ENCODE measurements at places on chromosomes 4 and X. TPM values are rescaled to one million over a fixed set of nuclear protein-coding genes. Genes with fewer than 3 reads are reported as not detected.
A peak's percentile ranks its signal among the peaks of the same experiment; 100 is the strongest.

The BRCC3 gene
- 16.3 TPM for total RNA-seq

GRCh38 chr4:56410247-56411062 is 23.2 kb upstream of the AASDH start:
- ATAC-seq, result peak; percentile 95

DNA sequence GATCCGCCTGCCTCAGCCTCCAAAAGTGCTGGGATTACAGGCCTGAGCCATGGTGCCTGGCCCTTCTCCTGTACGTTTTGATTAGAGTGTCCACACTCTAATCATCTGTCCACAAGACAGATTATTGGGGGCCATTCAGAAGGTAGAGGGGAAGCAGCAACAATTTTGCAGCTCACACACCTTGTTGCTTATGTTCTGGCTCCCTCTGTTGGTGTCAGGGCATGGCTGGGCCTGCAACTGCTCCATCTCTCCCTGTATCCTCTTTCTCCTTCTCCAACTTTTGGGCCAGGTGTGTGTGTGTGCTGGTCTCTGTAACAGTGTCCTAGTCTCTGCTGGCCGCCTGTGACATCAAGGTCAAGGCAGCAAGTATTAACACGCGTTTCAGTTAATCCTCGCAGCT is 125.5 kb upstream of the MBNL3 start:
- ATAC-seq, result no peak

GRCh38 chr4:14752341-14753046 is 249.8 kb upstream of the CPEB2 start:
- ATAC-seq, result no peak

DNA sequence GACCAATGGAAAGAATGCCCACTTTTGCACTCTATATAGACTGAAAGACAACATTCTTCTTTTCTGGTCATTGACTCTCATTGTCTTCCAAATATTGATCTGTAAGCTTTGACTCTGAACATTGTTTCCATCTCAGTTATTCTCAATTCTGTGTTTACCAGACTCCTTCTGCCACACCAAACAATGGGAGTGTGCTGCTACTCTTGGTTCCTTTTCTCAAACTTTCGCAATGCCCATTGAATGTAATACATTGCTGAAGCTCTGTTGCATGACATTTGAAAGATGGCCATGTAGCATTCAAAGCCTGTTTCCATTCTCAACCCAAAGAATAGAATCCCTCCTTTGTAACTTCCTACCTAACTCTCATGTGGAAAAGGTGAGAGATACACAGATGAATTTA is 136.2 kb downstream of the BTC start:
- no peak for ATAC-seq

DNA sequence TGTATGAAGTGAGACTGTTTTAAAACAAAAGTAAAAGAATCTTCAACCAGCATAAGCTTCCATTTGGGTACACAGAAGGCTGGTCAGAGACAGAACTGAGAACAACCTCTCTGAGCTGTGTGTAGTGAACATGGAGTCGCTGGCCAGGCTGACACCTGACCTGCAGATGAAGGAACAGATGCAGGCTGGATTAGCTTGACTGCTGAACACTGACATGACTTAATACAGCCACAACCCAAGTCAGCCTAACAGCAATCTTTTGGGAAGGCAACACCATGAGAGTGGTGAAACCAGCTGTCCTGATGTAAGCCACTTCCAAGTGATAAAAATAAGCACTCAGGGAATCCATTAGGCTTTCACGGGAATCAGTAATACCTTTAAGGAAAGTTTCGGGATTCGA is 10.1 kb downstream of the SCARB2 start:
- no peak for ATAC-seq

DNA sequence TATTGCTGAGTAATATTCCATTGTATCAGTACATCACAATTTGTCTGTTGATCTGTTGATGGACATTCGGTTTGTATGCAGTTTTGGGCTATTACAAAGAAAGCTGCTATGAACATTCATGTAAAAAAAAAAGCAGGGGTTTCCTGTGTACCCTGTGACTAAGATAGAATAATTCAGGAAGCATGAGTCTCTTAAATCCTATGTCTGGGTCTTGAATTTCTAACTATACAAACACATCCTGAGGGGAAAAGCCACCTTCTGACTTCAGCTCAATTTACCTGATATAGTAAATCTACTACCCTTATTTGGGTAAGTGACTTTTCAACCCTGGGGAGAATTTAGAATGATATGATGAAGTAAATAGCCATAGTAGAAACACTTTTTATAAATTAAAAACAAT is 94.6 kb upstream of the FUNDC1 start:
- no peak for ATAC-seq

DNA sequence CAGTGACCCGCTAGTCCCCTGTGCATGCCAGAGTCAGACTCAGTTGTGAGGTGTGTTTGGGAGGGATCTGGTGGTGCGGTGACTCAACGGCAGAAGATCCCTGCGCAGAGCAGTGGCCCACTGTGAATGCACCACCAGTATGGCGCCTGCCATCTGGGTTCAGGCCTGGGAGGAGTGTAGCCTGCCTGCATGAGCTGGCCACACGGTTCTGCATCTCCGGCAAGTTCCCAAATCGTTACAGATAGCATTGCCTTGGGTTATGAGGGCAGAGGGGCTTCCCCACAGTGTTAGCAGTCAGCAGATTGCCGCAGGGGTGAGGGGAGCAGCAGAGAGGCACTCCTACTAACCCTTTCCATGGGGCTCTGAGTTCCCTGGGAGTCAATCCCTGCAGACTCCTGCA is 629.6 kb downstream of the TLL1 start:
- ATAC-seq, result no peak

The ZXDA gene
- 9.8 TPM for total RNA-seq

- ATAC-seq, result no peak
These were observed 112.1 kb upstream of the LDB2 start for GRCh38 chr4:17010426-17011087.

The HHIP gene
- total RNA-seq, result 0.10 TPM

The CETN2 gene
- 67.4 TPM for total RNA-seq

The DSPP gene
- total RNA-seq, result not detected

The RPS6KA6 gene
- total RNA-seq, result 5.5 TPM
